Amygdala (tissue), 56 donors: ENCODE measurements at places on chromosomes 13 and 19.

GRCh38 chr19:49807058-49807903 lies 5.8 kb downstream of the FUZ start:
- DNase-seq: no peak

- no peak for DNase-seq
Observed at GRCh38 chr19:47660435-47660832, 51.5 kb downstream of the BICRA start.

- no peak for DNase-seq
Observed at GRCh38 chr13:34657716-34658115, 284.4 kb upstream of the NBEA start.

DNA sequence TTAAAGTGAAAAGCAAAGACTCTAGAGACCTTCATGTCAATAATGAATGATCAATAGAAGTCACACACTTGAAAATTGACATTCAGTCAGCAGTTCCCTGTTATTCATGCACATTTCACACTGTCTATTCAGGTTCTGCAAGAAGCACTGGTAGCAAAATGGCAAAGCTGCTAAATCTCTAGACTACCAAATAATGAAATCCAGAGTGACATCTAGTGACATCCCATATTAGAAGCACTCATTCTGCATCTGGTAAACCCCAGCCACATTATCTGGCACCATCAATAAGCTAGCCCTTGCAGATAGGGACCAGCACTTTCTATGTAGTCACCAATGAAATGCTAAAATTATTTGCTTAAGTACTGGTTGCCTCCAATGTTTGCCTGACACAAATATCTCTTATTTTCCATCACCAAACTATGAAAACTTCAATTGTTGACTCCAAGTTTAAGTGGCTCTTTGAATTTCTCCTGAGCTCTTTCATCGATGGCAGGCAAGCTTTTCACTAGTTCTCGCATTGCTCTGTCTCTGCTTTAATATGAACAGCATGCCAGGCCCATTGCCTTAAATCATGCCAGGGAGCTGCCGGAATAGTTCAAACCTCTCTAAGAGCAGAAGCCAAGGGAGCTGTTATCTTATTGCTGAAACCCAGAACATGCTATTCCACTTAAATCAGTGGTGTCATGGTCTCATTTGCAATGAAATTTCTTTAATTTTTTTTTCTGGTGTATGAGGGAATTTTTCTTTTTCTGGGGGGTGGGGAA lies 409.9 kb downstream of the MZT1 start:
- DNase-seq: no peak

DNA sequence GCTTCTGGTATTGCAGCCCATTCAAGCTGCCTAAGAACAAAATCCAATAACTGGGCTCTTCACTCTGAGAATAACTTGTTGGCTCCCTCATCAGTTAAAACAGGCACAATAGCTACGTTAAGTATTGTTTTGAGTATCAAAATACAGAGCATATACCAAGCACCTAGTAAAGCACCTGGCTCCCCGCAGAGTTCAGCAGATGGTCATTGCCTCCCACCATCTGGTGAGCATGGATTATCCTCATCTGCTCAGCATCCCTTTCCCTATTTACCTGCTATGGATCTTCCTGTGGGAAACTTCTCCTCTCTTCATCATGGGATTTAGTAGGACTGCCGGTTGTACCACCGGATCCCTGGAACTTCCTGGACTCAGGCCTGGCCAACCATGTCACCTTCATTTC lies 199.2 kb upstream of the MAB21L1 start:
- DNase-seq: no peak
